EH (cell line): ENCODE measurements at places on chromosomes 16 and 17.

DNA sequence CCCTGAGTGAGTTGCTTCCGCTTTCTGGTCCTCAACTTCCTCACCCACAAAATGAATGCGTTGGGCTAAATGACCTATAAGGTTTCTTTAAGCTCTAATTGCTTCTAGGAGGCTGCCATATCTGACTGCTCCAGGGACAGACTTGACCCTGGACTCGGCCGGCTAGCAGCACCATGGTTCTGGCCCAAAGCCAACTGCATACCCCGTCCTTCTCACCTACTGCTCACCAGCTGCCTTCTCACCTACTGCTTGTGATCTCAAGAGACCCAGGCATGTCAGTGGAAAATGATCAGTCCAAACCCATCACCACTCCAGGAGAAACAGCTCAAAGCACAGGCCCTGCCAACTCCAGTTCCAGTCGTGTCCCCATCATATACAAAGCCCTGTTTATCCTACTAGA is 124.3 kb upstream of the IRX5 start:
- no peak for DNase-seq

- peak; percentile 43 for DNase-seq
Observed at GRCh38 chr17:75895370-75896155, 1.2 kb downstream of the TRIM65 start.

DNA sequence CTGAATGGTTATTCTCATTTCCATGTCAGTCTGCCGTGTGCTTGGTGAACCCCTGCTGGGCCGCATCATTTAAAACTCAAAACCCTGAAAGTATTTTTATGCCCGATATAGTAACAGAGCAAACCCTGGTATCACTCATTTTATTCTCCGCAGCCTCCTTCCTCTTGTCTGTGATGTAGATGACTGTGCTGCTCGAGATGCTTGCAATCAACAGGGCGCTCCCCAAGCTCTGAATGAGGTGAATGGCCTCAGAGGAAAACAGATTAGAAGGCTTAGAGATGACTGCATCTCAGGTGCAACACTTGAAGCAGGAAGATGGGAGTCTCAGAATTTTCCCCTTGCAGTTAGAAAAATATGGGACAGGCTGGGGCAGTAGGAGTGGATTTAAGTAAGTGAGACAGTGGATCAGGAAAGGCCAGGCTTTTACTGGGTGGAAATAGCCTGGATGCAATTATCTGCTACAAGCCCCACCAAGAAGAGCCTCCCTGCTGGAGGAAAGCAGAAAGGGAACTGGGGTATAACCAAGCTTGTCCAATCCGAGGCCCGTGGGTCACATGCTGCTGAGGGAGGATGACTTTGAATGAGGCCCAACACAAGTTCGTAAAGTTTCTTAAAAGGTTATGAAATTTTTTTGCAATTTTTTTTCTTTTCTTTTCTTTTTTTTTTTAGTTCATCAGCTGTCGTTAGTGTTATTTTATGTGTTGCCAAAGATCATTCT is 166.9 kb downstream of the CDH13 start:
- DNase-seq = no peak

DNA sequence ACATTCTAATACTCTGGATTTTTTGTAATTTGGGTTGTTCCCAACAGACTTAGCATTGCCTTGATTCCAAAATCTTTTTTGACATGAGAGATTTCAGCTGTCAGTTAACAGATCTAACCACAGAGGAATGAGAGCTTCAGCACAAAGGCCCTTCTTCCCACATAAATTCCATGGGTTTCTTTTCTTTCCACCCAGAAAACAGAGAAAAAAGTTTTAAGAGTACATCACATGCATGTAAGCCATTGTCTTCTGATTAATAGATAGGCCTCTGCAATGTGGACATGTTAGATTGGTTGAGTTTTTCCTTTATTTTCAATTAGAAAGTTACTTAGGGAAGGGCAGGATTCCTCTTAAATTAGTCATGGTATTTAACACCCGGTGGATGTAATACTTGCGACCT is 939 bp downstream of the MYH8 start:
- no peak for DNase-seq

- peak; percentile 57 for DNase-seq
Observed at GRCh38 chr16:80466024-80466987, 74.5 kb upstream of the DYNLRB2 start.

- peak; percentile 9 for DNase-seq
Observed at GRCh38 chr17:32971171-32971570, 20.5 kb upstream of the SPACA3 start.

GRCh38 chr17:28204751-28205150 is 114.2 kb upstream of the TMEM97 start:
- peak; percentile 75 for DNase-seq

GRCh38 chr17:81394921-81395599 is at the start of gene BAHCC1:
BAHCC1 (plus strand) TSS chr17:81395457; CDS start chr17:81399740, 4,283 bp downstream.
- DNase-seq = peak; percentile 100
